ENCODE measurements at places on chromosomes 2 and 18. TPM values are rescaled to one million over a fixed set of nuclear protein-coding genes. Genes with fewer than 3 reads are reported as not detected.

Gene TNFAIP6
- total RNA-seq = 49.1 TPM

Gene IL36RN
- not detected for total RNA-seq

Gene RFTN2
- 0.72 TPM for total RNA-seq

Gene TCF7L1
- total RNA-seq = 2.9 TPM

Gene DAPL1
- total RNA-seq = not detected

Gene METTL21A
- total RNA-seq = 17.9 TPM

Gene ALKAL2
- not detected for total RNA-seq

Gene IL37
- total RNA-seq = not detected

Gene CCDC150
- 1.1 TPM for total RNA-seq

Gene MFSD2B
- total RNA-seq = not detected

Gene IGFBP2
- 15.9 TPM for total RNA-seq

Gene GPATCH11
- 3.8 TPM for total RNA-seq

Gene COBLL1
- total RNA-seq = 0.36 TPM

Gene ZNF385B
- total RNA-seq = not detected

Gene CNDP1
- total RNA-seq = not detected

Gene KCNJ13
- not detected for total RNA-seq

Gene ARHGAP28
- 1.1 TPM for total RNA-seq

Gene YPEL5
- 58.8 TPM for total RNA-seq

Gene OTX1
- total RNA-seq = not detected

Gene PCARE
- not detected for total RNA-seq

Gene FLACC1
- 1.4 TPM for total RNA-seq

Gene SULT6B1
- not detected for total RNA-seq

Gene LOXHD1
- total RNA-seq = not detected

Gene SLC9A2
- total RNA-seq = not detected

Gene TTN
- total RNA-seq = under 0.01 TPM

Gene FAM228A
- total RNA-seq = 1.1 TPM

Gene CNTNAP5
- total RNA-seq = not detected

Measured in cardiac atrium fibroblast (primary cell).